ENCODE measurements at places on chromosomes 3 and 15.
A peak's percentile ranks its signal among the peaks of the same experiment; 100 is the strongest.

GRCh38 chr3:125462722-125463299 is 57.2 kb downstream of the SNX4 start:
- DNase-seq, result no peak

- no peak for DNase-seq
These were observed 58.6 kb downstream of the SOX2 start for GRCh38 chr3:181770296-181770695.

GRCh38 chr3:127652246-127652995 is 20.3 kb upstream of the ABTB1 start:
- no peak for DNase-seq

DNA sequence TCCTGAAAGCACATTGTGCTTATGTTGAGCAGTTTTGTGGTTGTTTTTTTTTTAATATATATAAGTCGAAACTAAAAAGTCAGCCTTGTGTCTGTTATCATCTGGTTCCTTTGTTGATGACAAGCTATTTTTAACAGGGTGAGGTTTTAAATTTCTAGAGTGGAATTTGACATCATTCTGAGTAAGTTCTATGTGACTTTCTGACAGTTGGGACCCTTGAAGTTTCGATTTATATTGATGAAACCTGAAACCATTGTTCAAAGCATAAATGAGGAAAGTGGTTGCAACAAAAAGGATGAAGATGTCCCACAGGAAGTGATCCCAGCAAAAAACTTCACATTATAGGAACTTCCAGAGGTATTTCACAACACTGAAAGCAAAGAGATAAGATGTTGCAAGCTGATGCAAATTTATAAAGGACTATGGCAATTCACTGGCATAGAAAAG is 94.0 kb downstream of the CYP19A1 start:
- DNase-seq, result peak; percentile 51

DNA sequence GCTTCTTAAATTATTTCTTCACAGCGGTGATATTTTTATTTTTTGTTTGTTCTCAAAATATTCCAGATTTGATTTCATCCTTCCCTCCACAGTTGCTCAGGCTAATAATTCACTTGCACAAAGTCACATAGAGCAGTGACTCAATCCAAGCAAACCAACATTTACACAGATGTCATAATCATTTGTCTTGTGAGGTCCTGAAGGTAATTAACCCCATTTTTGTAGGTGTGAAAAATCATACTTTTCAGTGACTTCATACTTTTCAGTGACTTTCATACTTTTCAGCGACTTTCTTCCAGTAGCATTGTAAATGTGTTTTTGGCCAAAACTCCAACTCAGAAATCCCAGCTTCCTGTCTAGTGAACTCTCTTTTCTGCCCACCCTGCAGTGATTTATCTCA is 32.1 kb downstream of the CD200 start:
- DNase-seq, result no peak

DNA sequence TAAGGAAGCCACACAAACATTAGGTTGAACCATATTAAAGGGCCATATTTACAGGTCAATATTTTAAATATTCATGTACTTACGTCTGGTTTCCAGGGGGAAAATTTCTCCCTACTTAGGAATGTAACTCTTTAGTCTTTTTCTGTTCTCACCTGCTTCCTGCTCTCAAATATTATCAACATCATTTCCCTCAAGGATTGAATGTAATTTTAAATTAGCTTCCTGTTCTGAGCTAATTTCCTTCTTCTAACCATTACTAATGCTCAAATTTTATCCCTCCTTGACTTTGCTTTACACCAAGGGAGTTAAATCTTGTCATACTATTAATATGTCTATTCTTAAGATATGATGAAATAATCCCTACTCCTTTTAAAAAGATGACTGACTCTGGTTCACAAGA is 103.4 kb upstream of the UBP1 start:
- DNase-seq, result no peak

GRCh38 chr3:5093731-5094130 is 28.4 kb upstream of the ARL8B start:
- DNase-seq, result no peak

Measured in skeletal muscle cell (primary cell).